ENCODE measurements at places on chromosomes 7 and 10.
A peak's percentile ranks its signal among the peaks of the same experiment; 100 is the strongest.

GRCh38 chr7:3518546-3518945, 217.5 kb downstream of the SDK1 start:
- DNase-seq: no peak

- no peak for DNase-seq
Observed at GRCh38 chr7:22688084-22688483, 38.9 kb upstream of the IL6 start.

- no peak for DNase-seq
Observed at GRCh38 chr7:49731836-49732235, 41.6 kb upstream of the VWC2 start.

GRCh38 chr10:87546971-87547413, 42.3 kb downstream of the MINPP1 start:
- DNase-seq: peak; percentile 43

GRCh38 chr7:154827007-154827406, 175.9 kb downstream of the PAXIP1 start:
- no peak for DNase-seq

DNA sequence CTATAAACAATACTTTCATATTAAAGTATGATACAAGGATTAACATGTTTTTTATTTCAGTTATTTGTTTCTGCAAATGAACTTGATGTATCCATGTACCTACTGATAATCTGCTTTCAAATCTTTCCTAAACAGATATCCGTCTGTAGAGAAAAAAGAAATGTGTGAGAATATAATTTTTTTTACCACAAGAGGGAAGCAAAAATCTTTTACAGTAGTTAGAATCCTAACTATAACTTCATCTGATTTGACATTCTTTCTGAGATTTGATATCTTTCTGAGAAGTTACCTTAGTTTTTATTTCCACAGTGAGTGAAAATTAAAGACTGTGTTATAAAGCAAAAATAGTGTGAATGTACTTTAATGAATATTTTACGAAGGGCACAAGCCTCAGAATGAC, 203.9 kb upstream of the PCLO start:
- no peak for DNase-seq

DNA sequence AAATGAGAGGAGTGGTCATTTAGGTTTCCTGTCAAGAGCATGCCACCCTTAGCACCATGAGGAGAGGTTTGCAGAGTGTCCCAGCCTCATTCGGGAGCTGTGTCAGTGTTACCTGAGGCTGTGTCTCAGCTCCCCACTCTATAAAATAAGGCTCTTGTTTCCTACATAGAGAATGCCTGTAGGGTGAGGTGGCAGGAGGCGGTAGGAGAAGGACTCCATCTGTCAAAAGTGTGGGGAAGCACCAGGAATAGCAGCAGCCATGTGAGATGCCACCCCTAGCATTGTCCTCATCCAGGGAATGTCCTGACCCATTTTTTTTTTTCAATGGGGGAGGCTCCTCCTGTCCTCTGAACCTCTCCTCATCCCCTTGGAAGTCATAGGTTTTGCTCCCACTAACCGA, 451.2 kb downstream of the PLXNA4 start:
- DNase-seq: no peak

DNA sequence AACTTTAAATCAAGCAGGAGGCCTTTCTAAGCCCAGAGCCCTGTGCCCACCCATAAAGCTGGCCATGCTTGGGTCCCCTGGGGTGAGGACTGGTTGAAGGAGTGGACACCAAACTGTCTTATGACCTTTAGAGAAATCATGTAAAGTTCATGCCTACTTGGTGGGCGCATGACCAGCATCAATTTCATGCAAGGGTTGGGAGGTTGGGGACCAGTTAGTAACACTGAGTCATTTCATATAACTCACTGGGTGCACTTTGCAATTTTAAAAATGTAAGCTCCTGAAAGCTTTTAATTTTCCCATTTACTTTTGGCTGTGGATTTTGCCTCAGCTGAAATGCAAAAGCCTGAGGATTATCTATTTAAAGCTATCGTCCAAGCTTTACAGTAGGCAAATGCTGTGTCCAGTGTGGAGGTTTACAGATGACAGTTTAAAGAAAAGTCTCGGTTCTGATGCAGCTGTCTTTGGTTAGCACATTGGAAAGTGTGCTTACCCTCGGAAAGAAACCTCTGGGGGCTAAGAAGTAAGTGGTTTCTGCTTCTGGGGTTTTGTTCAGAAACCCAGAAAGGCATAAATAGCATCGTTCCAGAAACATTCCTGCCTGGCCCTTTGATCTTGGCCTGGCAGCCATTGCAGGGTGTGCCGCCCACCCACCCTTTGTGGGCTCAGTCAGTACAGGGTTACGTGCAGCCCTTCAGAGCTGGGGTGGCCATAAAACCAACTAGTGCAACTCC, 48.8 kb upstream of the CHST15 start:
- DNase-seq: no peak

GRCh38 chr7:112263519-112263918, 57.0 kb downstream of the ZNF277 start:
- no peak for DNase-seq

DNA sequence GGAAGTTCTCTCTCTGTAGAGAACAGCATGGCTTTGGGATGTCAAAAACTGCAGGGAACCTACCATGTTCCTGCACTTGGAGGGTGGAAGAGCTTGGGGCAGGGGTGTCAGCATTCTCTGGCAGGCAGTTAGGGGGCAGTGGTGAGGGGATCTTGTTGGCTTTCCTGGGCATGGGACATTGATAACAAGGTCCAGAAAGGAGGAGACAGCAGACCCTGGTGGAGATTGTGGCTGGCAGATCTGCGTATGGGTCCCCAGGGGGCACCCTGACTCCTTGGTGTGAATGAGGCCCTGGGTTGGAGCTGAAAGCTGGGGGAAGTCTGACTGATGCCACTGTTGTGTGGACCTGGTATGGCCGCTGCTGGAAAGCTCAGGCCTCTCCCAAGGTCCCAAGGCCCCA, 22.9 kb upstream of the CAMK2B start:
- DNase-seq: peak; percentile 63

DNA sequence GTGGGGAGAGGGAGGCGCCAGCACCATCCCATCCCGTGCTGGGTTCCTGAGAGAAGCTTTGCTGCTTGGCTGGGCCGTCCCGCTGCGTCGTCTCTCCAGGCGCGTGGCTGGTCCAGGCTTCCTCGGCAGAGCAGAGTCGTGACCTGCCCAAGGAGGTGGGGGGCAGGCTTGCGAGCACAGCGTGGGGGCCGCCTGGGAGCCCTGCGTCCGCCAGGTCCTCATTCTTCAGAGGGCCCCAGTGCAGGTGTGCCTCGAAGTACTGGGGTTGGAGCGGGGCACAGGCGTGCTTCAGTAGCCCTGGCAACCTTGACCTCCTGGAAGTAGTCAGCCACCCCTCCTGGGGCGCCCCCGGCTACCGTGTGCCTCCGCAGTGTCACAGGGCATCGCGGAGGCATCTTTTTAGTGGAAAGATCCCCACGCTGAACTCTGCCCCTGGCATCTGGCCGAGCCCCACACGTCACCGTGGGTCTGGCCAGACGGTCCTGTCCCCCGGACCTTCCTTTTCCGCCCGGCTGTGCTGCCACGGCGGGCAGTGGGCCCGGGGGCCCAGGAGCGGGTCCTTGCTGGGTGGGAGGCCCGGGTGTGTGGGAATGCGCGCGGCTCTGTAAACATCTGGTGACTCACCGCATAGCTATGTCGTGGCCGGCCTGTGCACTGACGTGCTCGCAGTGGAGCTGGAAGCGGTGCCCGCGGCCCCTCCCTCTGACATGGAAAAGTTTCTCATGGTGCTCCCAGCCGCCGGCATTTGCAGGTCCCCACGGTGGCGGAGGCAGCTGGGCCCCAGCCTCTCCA, 6.4 kb downstream of the MAFK start:
- peak; percentile 96 for DNase-seq
